ENCODE measurements at places on chromosomes 4 and X.

DNA sequence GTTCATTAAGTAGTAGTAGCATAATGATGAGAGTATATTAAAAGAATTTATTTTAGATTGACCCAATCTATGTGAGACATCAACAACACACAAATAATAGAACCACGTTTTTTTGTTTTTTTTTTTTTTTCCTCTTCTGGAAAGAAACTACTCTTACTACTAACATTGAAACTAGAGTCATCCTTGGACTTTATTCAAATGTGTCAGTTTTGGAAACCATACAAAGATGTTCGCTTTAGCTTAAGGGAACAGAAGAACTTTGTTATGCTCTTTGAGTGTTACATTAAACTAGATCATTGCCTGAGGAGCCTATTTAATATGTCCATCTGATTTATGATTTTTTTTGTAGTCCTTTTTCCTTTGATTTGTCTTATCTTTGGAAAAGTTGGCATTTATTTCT is 166.7 kb downstream of the RPA4 start:
- DNase-seq, result no peak

DNA sequence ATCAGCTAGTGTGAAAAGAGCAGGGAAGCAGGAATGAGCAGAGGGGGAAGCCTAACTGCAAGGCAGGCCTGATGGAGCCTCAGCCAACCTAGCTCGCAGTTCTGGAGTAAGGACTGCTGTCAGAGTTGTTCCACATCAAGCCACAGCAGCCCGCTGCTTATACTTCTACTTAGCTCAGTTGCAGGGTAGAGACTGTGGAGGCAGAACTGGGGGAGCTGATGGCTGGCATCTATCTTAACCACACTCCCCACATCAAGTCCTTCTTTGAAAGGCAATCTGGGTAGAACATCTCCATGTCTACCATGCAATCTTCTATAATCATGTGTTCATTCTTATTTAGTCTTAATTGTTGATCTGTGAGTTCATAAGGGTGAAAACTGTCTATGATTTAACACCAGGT is 46.1 kb downstream of the DDX60 start:
- no peak for DNase-seq

GRCh38 chrX:123818243-123818642 is 41.6 kb upstream of the XIAP start:
- peak; percentile 97 for DNase-seq

DNA sequence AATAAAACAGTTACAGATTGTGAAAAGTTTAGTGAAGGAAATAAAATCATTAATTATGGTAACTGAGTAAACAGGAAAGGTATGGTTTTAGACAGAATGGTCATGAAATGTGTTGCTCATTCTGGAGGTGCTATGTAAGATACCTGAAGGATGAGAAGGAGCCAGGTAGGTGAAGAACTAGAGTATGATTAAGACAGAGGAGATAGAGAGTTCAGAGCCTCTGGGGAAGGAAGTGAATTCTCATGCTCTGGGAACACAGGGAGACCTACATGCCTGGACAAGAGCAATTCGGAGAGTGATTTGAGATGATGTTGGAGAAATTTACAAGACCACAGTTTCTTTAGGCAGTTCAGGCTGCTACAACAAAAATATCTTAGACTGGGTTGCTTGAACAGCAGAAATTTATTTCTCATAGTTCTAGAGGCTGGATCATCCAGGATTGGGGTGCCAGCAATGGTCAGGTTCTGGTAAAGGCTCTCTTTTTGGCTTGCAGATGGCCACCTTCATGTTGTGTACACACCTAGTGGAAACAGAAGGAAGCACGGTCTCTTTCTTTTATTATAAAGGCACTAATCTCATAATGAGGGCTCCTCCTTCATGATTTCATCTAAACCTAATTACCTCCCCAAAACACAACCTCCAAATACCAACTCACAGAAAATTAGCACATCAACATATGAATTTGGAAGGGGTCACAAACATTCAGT is 1416.1 kb downstream of the PCDH7 start:
- peak; percentile 98 for DNase-seq

DNA sequence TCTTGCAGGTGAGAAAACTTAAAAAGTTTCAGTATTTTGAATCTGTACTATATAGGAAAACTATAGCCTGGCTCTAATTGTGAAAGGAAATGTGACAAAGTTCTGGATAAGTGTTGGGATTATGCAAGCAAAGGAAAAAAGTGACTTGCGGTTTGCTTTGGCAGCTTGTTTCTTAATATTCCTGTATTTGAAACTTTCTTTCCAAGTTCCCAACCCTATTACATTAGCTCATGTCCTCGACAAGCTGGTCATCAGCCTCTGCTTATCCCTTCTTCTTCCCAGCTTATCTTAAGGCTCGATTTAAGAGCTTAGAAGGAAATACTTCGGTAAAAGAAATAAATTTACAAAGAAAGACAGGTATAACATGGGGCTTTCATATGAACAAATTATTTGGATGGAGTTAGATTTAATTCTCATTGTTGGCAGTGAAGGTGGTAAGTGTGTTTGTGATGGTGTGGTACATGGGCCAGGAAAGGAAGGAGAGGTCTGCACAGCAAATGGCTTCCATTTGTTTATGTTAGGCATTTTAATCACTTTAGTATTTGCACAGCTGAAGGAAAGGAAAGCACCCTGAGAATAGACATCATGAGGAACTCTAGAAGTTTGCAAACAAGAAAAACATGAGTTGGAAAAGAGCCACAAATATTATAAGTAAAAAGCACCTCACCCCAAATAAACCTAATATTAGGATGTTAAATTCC is 5.1 kb upstream of the MYOZ2 start:
- DNase-seq, result no peak

GRCh38 chrX:127207326-127207725 is 387.8 kb downstream of the PRR32 start:
- DNase-seq, result no peak

GRCh38 chr4:118760092-118760491 is 74.9 kb downstream of the METTL14 start:
- DNase-seq, result no peak

DNA sequence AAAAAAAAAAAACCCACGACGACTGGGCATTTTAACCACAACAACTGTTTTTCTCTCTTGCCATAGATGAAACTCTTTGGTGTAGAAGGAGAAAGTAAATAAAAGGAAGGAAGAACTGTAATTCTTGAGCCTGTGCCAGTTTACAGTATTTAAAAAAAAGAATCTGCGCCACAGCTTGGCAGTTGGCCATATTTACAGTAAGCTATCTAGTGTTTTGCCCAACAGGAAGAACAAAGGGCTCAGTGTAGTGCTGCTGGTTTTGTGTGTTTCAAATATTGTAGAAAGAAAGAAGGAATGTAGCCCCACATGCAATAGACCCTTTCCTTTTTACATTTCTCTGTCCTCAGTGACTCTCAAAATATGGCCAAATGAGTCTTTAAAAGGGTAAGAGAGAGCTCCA is 66.1 kb downstream of the NR3C2 start:
- peak; percentile 67 for DNase-seq

DNA sequence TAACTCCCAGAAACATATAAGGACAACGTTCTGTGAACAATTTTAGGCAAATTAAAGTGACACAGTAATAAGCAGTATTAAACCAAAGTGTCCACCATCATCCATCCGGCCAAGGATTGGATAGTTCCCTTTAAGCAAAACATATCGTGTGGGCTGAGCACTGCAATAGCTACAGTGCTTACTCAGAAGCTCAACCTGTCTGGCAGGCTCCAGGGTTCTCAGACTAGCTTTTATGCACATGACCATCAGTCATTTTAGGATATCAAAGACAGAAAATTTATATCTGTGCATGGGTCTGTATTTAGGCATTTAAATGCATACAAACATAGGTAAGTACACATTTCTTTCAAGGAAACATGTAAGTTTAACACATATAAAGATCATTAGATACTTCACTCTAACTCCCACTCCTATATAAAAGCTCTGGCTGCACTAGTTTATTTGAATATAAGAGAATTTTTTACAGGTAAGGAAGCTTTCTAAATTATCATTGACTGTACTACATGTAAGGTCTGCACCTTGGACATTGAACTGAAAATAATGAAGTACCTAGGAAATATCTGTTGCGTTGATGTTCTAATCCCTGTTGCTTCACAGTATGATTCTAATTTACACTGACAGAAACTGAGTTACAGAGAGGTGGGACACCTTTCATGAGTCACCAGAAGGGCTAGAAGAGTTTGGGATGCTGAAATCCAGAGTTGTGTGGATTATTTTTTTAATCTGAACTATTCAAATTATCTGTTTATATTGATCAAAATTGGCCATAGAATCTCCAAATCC is 67.6 kb downstream of the ELOVL6 start:
- DNase-seq, result peak; percentile 93

DNA sequence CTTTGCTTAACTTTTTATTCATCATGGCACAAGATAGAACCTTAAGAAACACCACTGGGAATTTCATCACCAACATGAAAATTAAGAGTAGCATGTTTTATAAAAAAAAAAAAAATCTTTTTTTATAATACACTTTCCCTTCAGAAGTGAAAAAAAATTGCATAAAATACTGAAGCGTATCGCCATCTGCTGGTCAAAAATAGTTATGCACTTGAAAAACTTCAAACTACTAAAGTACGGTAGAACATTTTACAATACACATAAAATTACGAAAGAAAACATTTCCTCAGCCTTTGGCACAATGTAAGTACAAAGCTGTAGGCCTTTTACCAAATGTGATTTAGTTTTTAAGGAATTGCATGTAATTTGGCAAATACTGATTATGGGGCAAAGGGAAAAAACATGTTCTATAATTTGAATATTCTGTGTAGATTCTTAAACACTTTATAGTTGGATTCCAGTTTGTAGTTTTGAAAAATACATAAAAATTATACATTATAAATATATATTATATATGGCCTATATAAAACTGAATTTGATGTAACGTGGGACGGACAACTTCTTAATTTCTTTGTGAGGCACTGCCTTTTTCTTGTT is 26.5 kb downstream of the HCCS start:
- peak; percentile 30 for DNase-seq

- DNase-seq, result peak; percentile 60
Measured at GRCh38 chrX:54029529-54030143, 14.6 kb downstream of the PHF8 start.

DNA sequence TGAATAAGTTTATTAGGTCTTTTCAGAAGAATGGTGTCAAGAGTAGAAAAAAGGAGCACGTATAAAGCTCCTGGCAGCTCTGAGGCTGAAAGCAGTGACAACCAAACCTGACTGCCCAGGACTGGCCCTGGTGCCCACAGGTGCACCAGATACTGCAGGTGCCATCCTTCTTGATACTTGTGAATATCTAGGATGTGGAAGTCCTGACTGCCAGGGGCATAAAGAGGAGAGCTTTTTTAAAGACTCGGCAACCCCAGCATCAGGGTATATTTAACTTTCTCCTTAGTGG is 60.7 kb downstream of the TMEM150C start:
- DNase-seq, result no peak

DNA sequence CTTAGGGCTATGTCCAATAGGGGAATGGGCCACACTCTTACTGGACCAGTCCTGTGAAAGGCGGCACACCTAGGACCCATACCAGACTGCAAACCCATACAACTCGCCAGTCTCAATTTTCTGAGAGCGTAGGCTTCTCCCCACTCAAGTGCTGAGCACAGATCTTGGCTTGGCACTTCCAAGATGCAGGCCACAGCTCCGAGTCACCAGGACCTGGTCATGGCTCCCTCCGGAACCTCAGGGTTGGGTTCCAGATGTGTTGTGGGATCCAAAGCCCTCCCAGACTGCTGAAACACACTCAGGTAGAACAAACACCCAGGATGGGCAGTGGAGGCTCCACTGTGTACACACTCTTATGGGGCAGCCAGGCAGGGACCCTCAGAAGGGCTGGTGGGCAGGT is 103.3 kb downstream of the TMEM144 start:
- DNase-seq, result no peak

- peak; percentile 62 for DNase-seq
Measured at GRCh38 chr4:39469429-39470077, 10.7 kb downstream of the LIAS start.

DNA sequence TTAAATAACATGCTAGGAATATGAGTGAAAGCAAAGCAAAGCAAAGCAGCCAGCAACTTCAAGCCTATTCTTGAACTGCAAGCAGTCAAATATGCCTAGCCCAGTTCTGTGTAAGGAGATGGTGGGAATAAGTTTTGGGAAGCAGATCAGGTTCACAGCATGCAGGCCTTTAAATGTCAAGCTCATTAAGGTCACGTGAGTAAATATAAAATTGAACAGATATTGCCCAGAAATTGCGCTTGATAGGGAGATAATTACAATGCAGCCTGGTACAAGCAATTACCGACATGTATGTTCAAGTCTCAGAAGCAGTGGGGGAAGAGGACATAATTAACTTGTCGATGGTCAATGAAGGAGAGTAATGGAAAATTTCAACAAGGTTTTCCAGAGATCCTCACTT is 6.0 kb downstream of the GNPDA2 start:
- no peak for DNase-seq

- DNase-seq, result no peak
Measured at GRCh38 chr4:42644897-42645296, 12.0 kb downstream of the ATP8A1 start.

DNA sequence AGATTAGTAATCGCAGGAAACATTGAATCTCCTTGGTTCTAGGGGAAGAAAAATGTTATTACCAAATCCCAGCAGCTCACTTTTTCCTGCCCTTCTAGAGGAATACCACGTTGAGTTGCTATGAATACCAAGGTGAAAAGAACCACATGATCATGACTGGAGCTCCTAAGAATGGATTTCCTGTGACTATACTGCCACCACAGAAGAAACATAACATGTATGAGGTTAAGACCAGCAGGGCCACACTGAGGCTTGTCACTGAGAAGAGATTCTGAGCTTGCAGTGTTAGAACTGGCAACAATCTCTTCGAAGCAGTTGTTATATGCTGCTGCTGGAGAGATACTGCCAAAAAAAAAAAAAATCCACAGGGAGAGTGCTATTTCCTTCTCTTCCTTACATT is 1235.3 kb downstream of the FSTL5 start:
- DNase-seq, result peak; percentile 0

GRCh38 chr4:174263445-174263736 is 20.1 kb downstream of the FBXO8 start:
- DNase-seq, result no peak

- peak; percentile 77 for DNase-seq
Measured at GRCh38 chrX:136525738-136526606, 6.0 kb upstream of the VGLL1 start.

DNA sequence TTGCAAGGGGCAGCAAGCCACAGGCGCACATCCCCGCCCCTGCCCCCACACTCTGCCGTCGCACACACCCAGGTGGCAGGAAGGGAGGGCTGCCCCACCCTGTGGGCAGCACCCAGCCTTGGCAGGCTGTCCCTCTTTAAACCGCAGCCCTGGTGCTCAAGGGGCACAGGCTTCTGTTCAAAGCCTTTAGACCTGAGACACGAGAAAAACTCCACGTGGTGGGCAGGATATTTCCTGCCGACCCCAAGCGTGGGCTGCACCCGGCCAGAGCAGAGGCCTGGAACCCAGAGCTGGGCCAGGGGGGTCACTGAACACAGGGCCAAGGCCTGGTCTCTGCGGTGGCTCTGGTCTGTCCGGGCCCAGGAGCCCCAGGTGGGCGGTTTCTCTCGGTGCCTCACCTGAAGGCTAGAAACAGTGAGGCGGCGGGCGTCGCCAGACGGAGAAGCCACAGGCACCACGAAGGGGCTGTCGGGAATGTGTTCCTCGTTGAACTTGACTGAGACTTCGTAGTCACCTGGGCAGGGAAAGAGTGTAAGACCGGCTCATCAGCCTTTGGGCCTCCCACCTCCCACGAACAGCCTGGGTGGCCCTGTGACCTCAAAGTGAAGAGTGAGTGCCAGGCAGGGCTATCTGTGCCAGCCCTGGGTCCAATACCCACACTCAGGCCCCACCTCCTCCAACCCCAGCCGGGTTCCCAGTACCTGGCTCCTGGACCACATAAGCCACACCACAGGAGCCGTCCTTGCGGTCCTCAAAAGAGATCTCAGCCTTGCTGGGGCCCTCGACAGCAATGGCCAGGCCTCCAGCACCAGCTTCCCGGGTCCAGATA is 23.0 kb downstream of the FLNA start:
- DNase-seq, result no peak

Measured in epithelial cell of esophagus (primary cell).